ENCODE measurements at places on chromosomes 2 and 18. TPM values are rescaled to one million over a fixed set of nuclear protein-coding genes. Genes with fewer than 3 reads are reported as not detected.

- DNase-seq, result no peak
Measured at GRCh38 chr2:161842736-161843433, 218.7 kb downstream of the SLC4A10 start.

DNA sequence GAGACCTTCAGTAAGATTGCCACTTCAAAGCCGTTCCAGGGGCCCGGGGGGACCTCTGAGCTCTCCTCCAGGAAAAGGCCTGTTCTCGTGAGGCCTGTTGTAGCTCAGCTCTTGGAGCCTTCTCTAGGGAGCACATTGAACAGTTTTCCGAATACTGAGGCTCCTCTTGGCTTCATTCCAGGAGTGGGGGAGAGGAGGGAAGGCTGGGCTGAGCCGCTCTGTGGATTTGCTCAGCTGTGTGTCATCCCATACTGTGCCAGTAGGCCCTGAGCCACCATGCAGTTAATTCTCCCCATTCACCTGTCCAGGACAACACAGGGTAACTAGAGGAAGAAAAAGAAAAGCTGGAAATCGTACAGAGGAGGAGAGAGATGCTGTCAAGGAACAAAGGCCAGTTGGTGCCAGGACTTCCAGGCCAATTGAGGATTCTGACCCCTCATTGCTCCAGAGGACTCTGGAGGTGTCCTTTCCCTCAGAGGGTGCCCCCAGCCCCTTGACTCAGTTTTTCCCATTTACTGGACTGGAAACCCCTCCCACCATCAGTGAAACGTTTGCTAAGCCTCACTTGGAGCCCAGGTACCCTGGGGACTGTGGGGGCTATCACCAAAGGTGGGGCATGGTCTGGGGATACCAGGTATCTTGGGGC, 41.4 kb downstream of the HS1BP3 start:
- no peak for DNase-seq

DNA sequence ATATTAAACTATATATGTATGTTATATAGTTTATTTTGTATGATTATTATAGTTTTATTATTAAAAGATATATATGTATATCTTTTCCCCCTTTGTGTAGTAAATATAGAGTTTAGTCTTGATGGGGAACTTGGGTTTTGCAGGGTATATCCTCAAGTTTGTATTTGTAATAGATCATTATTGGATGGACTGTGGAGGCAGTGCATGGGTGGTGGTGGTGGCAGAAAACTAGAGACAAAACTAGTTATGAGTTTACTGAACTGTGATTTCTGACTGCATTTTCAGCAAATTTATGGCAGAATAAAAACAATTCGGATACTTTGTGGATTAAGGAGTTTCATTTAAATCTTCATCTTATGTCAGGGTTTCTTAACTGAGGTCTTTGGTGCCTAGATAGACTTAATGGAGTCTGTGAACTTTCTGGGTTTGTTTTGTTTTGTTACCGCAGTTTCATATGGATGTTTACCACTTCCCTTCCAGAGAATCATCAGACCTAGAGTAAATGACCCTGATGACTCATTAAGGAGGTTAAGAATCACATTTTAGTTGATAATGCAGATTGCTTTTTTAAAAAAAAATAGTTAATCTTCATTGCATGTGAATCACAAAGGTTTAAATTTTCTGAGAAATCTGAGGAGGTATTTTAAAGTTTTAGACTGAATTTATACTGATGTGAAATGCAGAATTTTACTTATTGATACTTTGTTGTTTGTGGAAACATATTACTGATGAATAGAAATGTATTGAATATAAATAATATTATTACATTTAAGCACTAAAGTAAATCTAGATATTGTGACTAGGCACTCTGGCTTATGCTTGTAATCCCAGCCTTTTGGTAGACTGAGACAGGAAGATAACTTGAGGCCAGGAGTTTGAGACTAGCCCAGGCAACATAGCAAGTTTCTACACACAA, 14.5 kb downstream of the EPC2 start:
- no peak for DNase-seq

ST8SIA5 gene
- total RNA-seq, result not detected

BCL2 gene
- total RNA-seq, result 145 TPM

STARD6 gene
- not detected for total RNA-seq

SCN7A gene
- total RNA-seq, result not detected
